HCT116 (cell line): ENCODE measurements at places on chromosomes 13 and 19.

DNA sequence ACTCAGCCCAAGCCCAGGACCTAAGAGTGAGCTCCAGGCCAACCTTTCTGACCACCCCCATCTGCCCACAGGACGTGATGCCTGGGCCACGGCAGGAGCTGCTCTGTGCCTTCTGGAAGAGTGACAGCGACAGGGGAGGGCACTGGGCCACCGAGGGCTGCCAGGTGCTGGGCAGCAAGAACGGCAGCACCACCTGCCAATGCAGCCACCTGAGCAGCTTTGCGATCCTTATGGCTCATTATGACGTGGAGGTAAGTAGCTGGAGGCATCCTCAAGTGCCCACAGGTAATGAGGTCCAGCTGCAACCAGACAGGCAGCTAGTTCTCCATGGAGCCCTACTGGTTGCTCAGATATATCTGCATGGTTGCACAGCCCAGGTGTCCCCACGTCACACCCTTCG is 14.8 kb downstream of the DDX39A start:
- no peak for DNase-seq
- no peaks in the 10 kb centered on the region for H3K27me3 ChIP-seq
- no peak overlapping the region for H3K27ac ChIP-seq
- no peak overlapping the region for H3K4me3 ChIP-seq
- peaks cover 21% of the 10 kb centered on the region for H3K36me3 ChIP-seq

DNA sequence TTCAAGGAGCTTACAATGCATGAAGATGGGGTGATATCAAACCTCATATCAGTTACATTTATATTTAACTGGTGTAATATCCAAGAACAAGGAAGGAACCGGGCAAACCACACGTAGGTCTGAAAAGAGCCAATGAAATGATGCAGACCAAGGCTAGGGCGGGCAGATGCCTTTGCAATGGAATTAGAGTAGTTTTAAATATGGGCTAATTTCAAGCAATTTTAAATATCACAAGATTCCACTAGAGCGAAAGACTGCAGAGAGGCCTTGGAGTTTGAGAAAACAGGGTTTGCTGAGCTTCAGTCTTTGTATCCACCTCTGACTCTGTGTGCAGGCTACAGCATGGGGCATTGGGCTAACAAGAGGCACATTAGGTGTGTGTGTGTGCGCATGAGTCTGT is 53.9 kb upstream of the ZNF536 start:
- H3K27ac ChIP-seq, result no peak overlapping the region
- H3K4me3 ChIP-seq, result no peak overlapping the region
- no peaks in the 10 kb centered on the region for H3K36me3 ChIP-seq
- peaks cover 17% of the 10 kb centered on the region; the same call in 1 of the 2 replicates for H3K27me3 ChIP-seq

DNA sequence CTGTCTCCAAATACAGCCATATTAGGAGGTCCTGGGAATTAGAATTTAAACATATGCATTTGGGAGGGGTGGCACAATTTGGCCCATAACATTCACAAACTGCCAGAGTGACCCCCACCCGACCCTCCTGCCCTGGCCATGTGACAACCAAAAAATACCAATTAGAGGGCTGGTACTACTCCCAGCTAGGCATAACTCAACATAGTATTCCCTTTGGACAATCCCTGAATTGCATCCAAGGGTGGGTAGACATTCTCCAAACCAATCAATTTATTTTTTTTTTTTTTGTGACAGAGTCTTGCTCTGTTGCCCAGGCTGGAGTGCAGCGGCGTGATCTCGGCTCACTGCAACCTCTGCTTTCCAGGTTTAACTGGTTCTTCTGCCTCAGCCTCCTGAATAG is 29.8 kb downstream of the CLEC17A start:
- H3K36me3 ChIP-seq, result no peaks in the 10 kb centered on the region
- no peak for DNase-seq
- H3K27me3 ChIP-seq, result no peaks in the 10 kb centered on the region
- H3K4me3 ChIP-seq, result no peak overlapping the region

- no peaks in the 10 kb centered on the region for H3K36me3 ChIP-seq
- DNase-seq, result peak; percentile 91
- H3K4me1 ChIP-seq, result peaks cover 51% of the 10 kb centered on the region
Observed at GRCh38 chr19:2543463-2544442, 67.8 kb downstream of the GADD45B start.

DNA sequence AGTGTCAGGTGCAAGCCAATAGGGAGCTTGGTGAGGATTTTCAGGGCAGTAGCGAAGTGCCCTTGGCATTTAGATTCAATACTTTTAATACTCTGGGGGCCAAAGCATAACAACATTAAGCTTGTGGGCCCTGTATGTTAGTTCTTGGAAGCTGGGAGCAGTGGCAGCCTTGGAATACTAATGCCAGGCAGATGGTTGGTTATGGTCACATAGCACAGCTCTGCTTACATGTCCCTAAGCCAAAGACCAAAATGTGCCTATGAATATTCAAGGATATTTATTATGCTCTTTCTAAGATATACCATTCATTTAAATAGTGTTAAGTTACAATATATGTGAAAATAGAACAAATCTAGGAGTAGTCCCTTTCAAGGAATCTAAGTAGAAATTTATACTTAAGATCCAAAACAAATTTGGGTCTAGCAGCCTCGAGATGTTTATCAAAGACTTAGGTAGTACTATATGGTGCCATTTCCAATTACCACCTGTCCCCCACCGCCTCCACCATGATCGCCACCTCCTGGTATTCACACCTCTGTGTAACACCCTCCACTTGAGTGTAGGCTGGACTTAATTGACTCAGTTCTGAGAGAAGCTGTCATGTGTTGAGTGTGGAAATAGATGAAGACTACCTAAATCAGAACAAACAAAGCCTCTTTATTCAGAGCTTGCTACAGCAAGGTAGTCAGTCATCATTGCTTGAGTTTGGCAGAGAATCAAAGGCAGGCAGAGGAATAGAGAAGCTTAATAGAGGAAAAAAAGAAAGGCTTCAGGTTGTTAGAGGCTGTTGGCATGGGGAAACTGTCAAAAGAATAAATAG is 261.0 kb downstream of the GPC5 start:
- no peaks in the 10 kb centered on the region for H3K4me1 ChIP-seq
- no peak overlapping the region for H3K4me3 ChIP-seq
- H3K36me3 ChIP-seq, result no peaks in the 10 kb centered on the region
- no peak overlapping the region for H3K27ac ChIP-seq
- H3K27me3 ChIP-seq, result no peaks in the 10 kb centered on the region

GRCh38 chr19:6259312-6259861 is 20.4 kb downstream of the MLLT1 start:
- H3K4me1 ChIP-seq, result no peaks in the 10 kb centered on the region
- no peaks in the 10 kb centered on the region for H3K27me3 ChIP-seq
- peaks cover 10% of the 10 kb centered on the region for H3K36me3 ChIP-seq
- H3K4me3 ChIP-seq, result no peak overlapping the region
